Globus pallidus (tissue), 1 donor: ENCODE measurements at places on chromosomes 12 and 14.

- peak; percentile 42 for DNase-seq
These were observed 6.4 kb upstream of the RABGGTA start for GRCh38 chr14:24277606-24278321.

GRCh38 chr12:124786061-124786964 lies 77.4 kb downstream of the SCARB1 start:
- peak; percentile 88 for DNase-seq

- DNase-seq, result no peak
These were observed 26.0 kb downstream of the PELI2 start for GRCh38 chr14:56144176-56144575.

DNA sequence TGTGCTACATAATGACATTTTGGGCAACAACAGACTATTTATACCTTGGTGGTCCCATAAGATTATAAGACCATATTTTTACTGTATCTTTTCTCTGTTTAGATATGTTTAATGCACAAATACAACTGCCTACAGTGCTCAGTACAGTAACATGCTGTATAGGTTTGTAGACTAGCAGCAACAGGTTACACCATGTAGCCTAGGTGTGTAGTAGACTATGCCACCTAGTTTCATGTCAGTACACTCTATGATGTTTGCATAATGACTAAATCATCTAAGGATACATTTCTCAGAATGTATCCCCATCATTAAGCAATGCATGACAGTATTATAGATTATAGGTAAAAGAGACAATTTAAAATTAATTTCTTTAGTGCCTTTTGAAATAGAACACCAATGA lies 30.7 kb upstream of the CEBPE start:
- DNase-seq, result no peak
